ENCODE measurements at places on chromosomes 13 and 19. TPM values are rescaled to one million over a fixed set of nuclear protein-coding genes. Genes with fewer than 3 reads are reported as not detected.

SLC1A6 gene
- total RNA-seq = not detected

DMWD gene
- total RNA-seq = 39.7 TPM

IGFL1 gene
- not detected for total RNA-seq

MAST1 gene
- total RNA-seq = 1.0 TPM

LILRB1 gene
- not detected for total RNA-seq

CYP2F1 gene
- not detected for total RNA-seq

IL17D gene
- 0.98 TPM for total RNA-seq

ZNF566 gene
- total RNA-seq = 3.9 TPM

ZNF878 gene
- 0.16 TPM for total RNA-seq

PLEKHJ1 gene
- 152 TPM for total RNA-seq

KIR2DL4 gene
- total RNA-seq = not detected

LILRA1 gene
- not detected for total RNA-seq

ZSCAN1 gene
- not detected for total RNA-seq

MUC16 gene
- total RNA-seq = not detected

TRIP10 gene
- 60.2 TPM for total RNA-seq

KISS1R gene
- total RNA-seq = 0.13 TPM

Measured in mesangial cell (primary cell).